ENCODE measurements at places on chromosomes 6 and 20. TPM values are rescaled to one million over a fixed set of nuclear protein-coding genes. Genes with fewer than 3 reads are reported as not detected.

DNA sequence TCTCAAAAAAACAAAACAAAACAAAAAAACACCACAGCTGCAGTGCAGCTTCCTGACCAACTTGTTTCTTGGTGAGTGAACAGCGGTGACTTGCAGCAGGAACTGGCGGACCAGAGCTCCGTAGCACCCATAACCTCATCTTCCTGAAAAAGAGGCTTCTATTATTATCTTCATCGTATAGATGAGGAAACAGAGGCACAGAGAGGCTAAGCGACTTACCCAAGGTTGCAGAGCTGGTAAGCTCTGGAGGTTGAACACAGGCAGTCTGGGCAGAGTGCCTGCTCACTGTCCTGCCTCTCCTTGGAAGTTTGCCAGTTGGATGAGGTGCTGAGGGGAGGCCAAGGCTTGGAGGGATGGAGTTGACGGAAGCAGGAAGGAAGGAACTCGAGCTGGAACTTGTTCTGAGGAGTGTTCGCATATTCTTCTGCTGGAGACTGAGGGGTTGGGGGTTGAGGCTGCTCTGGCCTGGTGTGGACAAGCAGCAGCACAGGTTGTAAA, 47.9 kb upstream of the CCDC167 start:
- no peak for DNase-seq

- DNase-seq: no peak
Observed at GRCh38 chr6:141464490-141464889, 668.2 kb upstream of the GJE1 start.

GRCh38 chr6:14088600-14089192, 28.9 kb upstream of the CD83 start:
- no peak for DNase-seq

- DNase-seq: no peak
Observed at GRCh38 chr6:128492386-128492785, 28.0 kb downstream of the PTPRK start.

- no peak for DNase-seq
Observed at GRCh38 chr20:35472209-35472608, 16.8 kb downstream of the CEP250 start.

GRCh38 chr6:161064915-161065314, 73.3 kb downstream of the MAP3K4 start:
- no peak for DNase-seq

DNA sequence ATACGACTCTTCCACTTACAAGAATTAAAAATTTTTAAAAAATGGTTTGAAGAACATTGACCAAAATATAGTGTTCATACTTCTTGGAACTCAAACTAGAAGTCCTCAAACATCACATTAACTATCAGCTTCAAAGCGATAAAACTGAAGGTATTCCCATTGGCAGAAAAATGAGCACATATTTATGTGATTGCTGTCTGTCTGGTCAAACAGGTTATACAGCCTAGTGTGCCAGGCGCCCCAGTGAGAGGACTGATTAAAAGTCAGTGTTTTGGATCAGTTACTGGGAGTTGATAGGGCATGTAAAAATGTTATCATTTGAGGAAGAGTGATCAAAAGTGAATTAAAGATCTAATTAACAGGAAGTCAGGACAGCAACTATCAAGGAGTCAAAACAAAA, 738.8 kb downstream of the HDGFL1 start:
- no peak for DNase-seq

DNA sequence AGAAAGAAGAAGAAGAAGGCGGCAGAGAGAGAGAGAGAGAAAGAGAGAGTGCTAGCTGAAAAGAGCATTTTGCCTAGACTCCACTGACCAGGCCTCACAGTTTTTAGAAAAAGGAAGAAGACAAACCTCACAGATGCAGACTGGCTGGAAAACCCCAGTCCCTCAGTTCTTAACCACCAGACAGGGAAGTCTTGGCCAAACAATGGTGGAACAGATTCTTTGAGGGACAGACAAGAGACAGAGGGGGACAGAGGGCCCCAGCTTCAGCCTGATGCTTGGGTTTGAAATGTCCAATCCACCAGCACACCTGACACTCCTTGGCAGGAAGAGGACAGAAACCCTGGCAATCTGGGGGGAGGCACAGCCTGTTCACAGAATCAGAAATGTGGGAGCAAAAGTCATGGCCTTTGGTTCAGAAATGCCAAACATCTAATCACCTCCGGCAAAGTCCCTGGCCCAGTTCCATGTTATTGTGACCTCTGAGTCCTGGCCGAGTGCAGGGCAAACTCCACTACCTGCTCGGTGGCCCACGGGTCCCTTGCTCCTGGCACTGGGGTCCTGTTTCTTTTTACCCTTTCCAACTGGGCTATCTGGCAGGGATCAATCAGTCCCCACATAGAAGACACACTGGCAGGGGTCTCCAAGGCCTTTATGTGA, 235.2 kb downstream of the LY86 start:
- DNase-seq: no peak

DNA sequence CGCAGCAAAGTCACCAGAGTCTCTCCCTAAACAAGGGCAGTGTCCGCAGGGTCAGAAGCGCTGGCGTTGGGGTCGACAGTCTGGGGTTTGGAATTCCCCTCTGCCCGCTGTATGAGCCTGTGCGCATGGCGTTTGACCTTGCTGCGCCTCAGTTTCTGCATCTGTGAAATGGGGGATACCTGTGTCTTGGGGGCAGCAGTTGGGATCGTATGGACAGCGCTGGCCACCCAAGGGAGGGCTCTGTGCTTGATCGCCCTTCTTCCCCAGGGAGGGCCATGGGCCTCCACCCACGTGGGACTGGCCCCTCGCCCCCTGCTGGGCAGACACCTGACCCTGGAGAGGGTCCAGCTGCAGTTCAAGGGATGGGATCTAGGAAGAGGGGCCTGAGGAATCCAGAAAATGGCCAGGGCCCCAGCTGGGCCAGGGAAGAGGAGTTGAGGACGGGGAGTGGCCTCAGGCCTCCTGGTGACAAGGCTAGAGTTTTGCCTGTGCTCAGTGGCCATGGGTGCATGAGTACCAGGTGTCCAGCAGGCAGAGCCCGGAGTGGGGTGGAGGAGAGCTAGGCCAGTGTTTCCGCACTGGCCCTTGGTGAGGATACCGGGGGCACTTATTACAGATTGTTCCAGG, 26.4 kb upstream of the PHACTR3 start:
- no peak for DNase-seq

DNA sequence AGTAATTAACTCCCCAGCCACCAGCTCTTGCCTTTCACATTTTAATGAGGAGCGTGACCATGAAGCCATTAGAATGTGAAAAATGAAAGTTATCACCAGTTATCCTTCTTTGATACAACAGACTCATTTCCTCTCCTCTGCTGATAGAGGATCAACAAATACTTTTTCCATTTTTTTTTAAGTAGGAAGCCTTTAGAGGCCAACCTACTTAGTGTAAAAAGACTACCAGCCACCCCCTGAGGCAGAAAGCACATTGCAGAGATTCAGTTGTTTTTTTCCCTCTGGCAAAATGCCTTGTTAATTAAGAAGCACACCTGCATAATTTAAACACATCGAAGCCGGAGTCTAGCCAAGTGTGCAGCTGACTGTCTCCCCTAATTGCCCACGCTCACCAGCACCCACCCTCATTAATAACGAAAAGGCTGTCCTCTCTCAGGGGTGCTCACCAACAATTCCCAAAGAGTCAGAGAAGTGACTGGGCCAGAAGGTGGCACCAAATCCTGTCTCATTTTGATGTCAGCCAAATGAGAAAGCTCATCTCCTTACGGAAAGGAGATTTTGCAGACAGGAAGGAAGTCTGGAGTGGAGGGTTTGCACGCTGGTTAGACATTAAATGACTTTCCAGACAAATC, 60.9 kb upstream of the MC3R start:
- DNase-seq: no peak

DNA sequence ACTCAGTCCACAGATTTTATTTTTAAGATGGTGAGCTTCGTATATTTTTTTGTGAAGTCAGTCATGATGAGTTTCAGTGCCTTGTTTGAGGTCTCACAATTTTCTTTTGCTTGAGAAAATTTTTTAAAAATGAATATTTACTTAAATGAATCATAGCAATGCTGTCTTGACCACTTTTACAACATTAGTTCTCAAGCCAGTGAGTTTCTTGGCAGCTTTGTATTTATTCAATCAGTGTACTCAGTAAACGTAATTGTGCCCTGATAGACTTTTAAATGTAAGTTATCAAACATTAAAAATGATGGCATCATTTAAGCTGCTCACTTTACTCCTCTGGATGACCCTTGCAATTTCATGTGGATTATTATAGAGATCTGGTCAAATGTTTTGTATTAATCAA, 261.4 kb downstream of the KHDC1L start:
- DNase-seq: no peak

DNA sequence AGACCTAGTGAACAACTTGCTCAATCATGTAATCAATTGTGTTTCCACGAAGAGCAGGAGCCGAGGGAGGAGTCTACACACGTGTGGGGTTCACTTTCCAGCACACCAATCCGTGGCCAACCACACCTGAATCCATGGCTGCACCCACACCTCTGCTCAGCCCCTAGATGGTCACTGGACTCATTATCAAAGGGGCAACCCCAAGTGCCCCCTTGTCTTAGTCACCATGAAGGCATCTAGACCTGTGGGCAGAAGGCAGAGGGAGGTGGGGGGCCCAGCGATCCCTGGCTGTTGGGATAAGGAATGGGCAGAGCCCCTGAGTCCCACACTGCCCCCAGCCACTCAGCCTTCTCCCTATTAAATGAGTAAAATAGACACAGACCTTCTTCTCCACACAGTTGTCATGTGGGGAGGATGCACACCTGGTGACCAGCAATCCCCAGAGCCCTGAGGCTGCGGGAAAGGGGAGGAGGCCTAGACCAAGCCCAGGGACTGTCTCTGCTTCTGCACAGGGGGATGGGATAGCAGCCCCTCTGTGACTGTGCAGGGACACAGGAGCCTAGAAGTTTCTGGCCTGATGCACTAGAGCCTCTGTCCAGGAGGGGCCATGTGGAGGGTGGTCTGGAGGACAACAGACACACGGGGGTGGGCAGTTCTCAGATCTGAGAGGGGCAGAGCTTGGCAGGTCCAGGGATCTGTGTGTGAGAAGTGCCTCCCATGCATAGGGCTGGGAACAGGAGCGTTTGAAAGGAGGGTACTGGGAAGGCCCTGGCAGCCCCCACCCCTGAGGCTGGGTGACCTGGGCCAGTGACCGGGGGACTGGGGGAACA, 1.9 kb upstream of the RAET1L start:
- no peak for DNase-seq

- DNase-seq: no peak
Observed at GRCh38 chr20:19528286-19529030, 229.6 kb upstream of the RIN2 start.

DNA sequence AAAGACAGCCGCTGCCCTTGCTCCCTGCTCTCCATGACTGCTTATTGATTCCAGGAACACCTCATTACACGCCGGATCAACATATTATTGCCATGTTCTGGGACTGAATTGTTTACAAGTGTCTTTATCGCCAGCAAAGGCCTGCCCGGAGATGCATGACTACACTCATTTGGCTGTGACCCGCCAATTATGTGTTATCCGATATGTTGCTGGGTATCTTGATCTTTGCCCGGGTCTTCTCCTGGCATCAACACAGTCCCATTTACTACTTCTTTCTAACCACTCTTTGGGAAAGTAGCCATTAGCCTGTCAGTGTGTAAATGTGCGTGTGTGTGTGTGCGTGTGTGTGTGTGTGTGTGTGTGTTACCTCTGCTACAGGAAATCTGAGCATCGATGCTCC, 15.4 kb downstream of the LINC00237 start:
- DNase-seq: no peak

- no peak for DNase-seq
Observed at GRCh38 chr20:11267762-11268335, 594.0 kb upstream of the JAG1 start.

- no peak for DNase-seq
Observed at GRCh38 chr6:63014290-63014689, 197.0 kb upstream of the FKBP1C start.

DNA sequence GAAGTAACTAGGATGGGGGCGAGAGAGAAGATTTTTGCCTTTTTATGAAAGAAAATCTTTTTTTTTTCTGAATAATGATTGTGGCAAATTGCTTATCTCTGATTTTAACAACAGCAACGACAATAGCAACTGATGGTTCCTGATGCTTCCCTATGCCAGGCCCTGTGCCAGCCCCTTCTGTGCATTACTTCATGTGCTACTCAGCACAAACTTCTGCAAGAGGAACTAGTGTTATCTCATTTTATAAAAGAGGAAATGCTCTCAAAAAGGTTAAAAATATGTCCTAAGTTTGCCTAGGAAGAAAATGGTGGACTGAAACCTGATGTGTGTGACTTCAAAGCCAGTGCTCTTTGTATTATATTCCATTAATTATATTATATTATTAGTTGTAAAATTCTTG, 74.0 kb upstream of the RALGAPA2 start:
- DNase-seq: no peak

- DNase-seq: no peak
Observed at GRCh38 chr6:136123468-136123867, 126.6 kb downstream of the MTFR2 start.

- DNase-seq: no peak
Observed at GRCh38 chr6:130629640-130630039, 197.6 kb upstream of the SMLR1 start.

DNA sequence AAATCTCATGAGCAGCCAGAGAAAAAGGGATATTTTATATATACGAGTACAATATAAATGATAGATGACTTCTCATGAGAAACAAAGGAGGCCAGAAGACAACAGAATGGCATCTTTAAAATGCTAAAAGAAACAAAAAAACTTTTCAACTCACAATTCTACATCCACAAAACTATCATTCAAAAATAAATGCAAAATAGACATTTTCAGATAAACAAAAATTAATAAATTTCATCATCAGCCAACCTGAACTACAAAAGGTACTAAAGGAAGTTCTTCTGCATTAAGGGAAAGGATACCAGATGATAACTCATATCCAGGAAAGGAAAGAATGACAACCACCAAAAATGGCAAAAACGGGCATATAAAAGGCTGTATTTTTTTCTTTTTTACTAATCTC, 27.9 kb upstream of the ANKRD60 start:
- no peak for DNase-seq

PREX1 gene
- 188 TPM for total RNA-seq

NRSN1 gene
- not detected for total RNA-seq

PKHD1 gene
- total RNA-seq: not detected

ENPP5 gene
- total RNA-seq: 0.52 TPM

EFCAB8 gene
- 1.8 TPM for total RNA-seq

ATP9A gene
- 4.2 TPM for total RNA-seq

CCN5 gene
- not detected for total RNA-seq

CTAGE9 gene
- not detected for total RNA-seq

OPN5 gene
- total RNA-seq: not detected

MUCL3 gene
- not detected for total RNA-seq
